Pons (tissue), 1 donor: ENCODE measurements at places on chromosomes 7 and 10.

GRCh38 chr10:47035819-47036337, 124.7 kb downstream of the PTPN20 start:
- DNase-seq, result no peak

- DNase-seq, result no peak
Measured at GRCh38 chr10:33391611-33392465, 57.4 kb upstream of the NRP1 start.

DNA sequence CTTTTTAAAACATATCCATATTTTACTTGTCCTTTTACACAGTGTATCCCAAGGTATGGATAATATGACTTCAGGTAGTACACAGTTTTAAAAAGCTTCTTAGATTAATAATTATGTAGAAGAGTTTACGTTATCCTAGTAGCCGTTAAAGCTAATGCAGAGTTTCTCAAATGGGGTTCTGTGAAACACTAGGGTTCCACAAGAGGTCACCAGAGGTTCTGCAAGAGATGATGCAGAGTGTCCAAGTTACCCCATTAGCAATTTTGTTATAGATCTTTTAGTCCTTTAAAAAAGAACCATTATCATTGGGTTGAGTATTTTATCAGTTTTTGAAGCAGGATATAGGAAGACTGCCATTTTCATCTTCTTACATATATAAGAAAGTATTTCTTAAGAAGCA, 298.9 kb upstream of the HPS1 start:
- DNase-seq, result no peak

DNA sequence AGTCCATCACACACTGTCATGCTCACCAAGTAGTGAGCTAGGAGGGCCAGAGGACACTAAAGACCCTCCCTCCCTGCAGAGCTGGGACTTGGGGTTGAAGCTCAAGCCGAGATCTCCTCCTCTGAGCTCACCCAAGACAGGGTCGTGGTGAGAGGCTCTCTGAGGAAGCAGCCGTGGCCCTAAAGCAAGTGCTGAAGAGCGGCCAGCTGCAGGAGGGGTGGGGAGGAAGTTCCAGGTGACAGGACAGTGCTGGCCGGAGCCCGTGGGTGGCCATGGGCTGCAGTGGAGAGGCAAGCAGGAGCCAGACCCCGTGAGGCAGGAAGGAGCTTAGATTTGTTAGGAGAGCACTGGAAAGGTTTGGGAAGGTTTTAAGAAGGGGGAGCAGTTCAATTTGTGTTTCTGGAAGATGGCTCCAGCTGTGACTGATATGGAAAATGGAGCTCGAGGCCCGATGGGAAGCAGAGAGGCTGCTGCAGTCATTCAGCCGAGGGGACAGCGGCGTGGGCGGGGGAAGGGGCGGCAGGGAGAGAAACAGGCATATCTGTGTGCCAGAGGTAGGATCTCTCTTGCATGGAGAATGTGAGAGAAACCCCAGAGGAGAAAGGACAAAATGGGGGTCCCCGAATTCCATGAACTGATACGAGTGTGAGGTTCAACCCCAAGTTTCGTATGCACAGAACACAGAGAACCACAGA, 26.9 kb upstream of the DNAAF5 start:
- no peak for DNase-seq

- no peak for DNase-seq
Measured at GRCh38 chr7:84837405-84837804, 349.5 kb downstream of the SEMA3D start.

DNA sequence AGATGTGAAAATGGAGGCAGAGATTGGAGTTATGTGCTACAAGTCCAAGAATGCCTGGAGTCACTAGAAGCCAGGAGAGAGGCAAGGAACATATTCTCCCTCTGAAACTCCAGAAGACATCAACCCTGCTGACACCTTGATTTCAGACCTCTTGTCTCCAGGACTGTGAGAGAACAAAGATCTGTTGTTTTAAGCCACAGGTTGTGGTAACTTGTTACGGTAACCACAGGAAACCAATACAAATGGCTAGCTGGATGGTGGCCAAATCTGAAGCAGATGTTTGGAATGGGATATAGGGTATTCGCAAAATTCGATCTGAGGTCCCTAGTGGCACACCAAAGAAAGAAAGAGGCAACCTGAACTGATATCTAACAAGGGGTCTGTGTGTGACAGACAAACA, 129.0 kb downstream of the HERPUD2 start:
- DNase-seq, result no peak

DNA sequence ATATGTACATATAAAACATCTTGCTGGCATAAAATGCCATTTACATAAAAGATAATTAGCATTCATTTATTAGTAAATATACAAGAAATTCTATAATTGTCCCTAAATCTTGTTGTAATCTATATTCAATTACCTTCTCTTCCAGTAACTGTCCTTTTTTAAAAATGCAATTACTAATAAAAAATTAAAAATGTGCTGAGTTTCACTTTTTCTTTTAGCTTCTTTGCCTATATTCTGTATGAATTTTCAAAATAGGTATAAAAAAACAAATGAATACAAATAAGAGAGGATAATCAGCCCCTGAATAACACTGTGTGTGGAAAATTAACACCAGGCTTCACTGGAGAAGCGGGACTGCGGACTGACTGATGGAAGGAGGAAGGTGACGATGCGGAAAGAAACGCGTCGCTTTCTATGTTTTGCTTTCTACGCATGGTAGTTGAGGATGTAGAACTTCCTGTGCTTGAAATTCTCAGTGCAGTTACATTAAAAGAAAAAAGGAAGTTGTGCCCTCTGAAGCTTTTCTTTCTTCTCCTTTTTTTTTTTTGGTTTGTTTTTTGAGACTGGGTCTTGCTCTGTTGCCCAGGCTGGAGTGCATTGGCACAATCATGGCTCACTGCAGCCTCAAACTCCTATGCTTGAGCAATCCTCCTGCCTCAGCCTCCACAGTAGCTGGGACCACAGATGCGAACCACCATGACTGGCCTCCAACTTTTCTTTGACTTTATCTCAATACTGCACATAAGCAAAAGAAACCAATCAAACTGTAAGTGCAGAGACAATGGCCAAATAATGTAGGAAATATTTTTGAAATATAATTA, 7.4 kb upstream of the ZMYND11 start:
- DNase-seq, result peak; percentile 71
